ENCODE measurements at places on chromosomes 1 and 21.
A peak's percentile ranks its signal among the peaks of the same experiment; 100 is the strongest.

GRCh38 chr1:185087746-185088145, 42.4 kb downstream of the RNF2 start:
- peak; percentile 86 for DNase-seq

DNA sequence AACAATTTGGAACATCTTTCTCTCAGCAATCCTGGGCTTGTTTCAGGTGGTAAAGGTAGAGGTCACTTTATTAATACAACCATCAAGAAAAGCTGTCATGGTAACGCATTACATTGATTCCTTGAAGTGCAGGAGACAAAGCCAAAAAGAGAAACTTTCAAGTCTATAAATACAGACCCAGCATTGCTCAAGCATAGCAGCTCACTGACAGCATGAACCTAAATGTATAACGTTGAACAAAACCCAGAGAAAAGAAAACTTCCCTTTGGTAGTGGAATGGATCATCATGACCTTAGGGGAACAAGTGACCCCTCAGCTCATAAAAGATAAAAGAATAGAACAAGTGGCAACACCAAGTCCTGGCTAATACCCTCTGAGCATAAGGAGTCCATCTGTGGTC, 332.2 kb downstream of the NTNG1 start:
- no peak for DNase-seq

DNA sequence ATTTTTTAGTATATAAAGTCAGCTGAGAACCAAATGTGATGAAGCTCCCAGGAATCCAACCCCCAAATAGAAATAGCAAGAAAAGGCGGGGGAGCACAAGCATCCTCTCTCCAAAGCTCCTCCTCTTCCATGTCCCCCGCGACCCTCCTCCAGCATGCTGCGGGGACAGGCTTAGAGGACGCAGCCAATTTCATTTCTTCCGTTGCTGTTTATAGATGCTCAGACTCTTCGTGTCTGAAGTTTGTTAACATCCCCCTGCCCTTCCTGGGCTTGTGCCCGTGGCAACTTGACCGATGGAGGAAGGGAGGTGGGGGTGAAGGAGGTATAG, 754 bp upstream of the NPPA start:
- DNase-seq, result no peak

DNA sequence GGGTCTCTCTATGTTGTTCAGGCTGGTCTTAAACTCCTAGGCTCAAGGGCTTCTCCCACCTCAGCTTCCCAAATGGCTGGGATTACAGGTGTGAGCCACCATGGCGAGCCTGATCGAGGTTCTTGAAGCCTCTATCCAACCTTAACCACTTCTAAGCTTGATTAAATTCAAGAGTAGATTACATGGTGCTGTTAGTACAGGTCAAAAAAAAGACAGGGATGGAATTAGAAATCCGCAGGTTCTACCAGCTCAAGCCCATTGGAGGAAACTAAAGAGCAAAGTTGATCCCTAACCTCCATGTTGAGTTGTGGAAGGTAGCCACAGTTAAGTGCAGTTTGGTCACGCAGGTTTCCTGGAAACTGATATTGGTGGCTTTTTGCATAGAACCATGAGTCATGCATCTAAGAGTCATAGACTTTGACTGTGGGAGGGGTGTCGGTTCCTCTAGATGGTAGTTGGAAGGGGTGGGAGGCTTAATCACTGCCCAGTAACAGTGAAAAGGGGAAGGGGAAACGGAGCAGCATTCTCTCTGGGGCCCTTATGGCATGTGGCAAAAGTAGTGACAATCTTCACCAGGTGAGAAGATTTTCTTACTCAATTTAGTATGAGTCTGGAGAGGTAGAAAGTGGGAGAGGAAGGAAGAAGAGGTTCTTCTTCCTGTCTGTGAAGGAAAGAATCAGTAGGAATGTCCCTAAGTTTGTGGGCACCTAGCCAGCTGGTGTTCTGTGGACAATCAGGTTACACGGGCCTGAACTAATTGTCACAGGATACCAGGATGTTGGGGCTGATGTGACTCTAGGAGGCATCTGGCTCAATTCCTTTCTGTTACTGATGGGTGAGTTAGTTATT, 7.0 kb downstream of the CD53 start:
- DNase-seq, result peak; percentile 89

DNA sequence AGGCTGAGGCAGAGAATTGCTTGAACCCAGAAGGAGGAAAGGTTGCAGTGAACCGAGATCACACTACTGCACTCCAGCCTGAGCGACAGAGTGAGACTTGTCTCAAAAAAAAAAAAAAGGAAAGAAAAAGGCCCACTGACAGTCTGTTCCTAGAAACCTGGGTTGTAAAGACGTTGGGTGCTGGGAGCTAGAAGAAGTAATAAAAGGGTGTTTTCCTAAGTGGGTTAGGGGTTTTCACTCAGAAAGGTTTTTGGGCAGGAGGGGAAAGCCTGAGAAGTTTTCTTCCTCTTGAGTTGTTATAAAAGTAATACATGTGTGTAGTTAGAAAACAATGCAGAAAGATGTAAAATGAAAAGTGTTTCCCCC, 25.4 kb downstream of the CELA3A start:
- DNase-seq, result no peak
